NCI-H2029 treated with DMSO at 0.1 percent for 48 hours (cell line): ENCODE measurements at places on chromosomes 16 and 17.

- peak; percentile 32 for DNase-seq
Observed at GRCh38 chr16:66275775-66276428, 90.6 kb upstream of the CDH5 start.

DNA sequence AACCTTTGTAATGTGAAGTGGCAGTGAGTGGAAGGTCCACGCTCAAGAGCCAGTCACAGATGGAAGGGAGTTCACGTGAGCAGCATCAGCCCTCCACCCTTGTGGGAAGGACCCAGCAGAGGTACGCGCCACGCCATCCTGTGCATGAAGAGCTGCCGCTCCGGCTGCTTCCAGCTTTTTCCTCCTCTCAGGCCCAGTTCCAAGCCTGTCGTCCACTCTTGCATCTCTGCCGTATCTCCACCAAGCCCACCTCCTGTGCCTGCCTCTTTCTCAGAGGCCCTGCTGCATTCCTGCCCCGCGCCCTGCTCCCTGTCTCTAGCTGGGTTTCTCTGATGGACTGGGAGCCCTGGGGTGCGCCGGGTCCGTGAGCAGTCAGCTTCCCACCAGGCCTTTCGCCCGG is 10.2 kb downstream of the ZC3H18 start:
- DNase-seq, result no peak

DNA sequence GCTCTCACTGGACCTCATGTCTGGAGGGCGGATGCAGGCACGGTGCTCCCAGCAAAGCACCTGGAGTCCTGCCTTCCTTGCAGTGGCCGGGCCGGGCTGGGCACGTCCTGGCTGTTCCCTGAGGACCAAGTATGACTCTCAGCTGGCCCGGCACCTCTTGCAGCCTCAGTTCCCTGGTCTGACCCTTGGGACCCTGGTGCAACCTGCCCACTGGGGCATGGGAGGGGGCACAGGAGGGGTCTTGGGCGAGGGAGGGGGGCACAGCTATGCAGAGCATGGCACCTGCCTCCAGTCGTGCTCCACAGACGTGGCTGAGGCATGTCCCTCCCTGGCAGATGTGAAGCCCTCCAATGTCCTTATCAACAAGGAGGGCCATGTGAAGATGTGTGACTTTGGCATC is 19.6 kb downstream of the MAP2K3 start:
- no peak for DNase-seq

DNA sequence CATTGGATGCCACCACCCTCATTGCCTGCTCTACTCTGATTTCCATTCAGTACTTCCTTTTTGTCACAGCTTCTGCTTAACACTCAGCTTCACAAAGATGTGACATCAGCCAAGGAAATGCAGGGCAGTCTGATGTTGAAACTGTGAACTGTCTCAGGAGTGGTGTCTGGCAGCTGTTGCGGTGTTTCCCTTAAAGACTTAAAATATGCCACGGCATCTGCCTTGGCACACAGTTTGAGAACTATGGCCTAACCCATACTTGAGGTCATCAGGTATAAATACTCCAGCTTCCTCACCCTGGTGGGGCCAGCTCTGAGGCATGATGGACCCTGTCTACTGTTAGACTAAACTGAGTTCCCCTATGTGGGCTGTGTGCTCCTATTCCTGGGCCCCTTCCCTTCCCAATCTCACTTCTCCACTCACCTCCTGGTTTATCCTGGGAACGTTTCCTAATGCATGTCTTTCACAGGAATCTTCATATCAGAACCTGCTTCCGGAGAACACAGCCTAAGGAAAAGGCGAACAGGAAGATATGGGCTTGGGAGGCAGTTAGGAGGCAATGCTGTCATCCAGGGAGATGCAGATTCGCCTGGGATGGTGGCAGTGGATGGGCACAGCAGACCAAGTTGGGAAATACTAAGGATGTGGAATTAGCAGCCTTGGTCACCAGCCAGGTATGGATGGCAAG is 96.5 kb downstream of the WSCD1 start:
- DNase-seq, result no peak
